Activated CD4-positive, alpha-beta T cell treated with anti-CD3 and anti-CD28 coated beads for 36 hours (primary cell): ENCODE measurements at places on chromosomes 7 and 10.

DNA sequence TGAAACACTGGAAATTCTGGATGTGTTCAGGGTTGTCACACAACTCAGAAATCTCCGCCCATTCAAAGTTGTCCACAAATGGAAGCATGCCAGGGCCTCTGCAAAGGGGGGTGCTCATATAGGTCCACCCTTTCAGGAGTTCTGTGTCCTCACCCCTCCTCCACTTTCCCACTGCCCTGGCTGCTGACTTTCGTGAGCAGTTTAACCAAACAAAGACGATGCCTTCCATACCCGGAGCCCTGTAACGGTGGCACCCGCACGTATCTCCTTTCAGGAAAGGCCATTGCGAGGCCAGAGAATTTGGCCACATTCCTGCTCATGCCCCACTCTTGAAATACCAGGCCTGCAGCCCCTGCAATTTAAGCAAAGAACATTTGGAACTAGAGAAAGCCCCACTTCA is 1.4 kb downstream of the CPXM2 start:
- DNase-seq = no peak

DNA sequence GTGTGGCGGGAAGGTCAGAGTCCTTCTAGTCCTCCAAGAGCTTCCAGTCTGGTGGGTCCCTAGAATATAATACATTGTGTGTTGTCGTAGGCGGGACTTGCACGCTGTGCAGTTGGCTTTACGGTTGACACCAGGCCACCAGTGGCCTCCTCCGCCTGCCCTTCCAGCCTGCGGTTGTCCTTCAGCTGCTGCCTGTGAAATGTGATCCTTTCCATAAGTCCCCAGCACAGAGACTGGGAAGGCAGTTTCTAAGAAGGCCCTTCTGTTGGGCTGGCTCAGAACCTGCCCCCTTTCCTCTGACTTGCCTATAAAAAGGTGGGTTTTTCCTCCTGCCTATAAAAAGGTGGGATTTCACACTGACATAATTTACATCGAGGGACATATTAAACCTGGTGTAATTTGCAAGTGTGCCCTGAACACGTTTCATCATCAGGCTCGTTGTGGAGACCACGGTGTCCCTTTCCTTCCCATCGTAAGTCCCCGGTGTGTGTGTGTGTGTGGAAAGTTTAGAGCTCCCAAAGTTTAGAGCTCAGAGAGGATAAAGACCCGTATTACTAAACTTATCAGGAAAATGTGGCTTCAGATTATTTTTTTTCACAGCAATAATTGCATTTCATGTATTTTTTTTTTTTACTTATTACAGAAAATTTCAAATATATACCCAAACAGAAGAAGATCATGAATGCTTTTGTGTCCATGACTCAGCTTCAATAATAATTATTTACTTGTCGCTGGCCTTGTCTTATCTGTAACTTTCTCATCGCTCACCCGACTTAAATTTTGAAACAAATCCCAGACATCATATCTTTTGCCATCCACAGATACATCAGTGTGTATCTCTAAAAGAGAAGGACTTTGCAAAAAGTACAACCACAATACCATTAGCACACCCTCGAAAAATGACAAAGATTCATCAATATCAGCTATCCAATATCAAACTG is 45.1 kb downstream of the CUX1 start:
- DNase-seq = no peak

- no peak for DNase-seq
Observed at GRCh38 chr10:100383251-100383650, 36.2 kb downstream of the SCD start.

GRCh38 chr10:91103384-91104192 is 116.9 kb upstream of the PCGF5 start:
- DNase-seq = no peak

DNA sequence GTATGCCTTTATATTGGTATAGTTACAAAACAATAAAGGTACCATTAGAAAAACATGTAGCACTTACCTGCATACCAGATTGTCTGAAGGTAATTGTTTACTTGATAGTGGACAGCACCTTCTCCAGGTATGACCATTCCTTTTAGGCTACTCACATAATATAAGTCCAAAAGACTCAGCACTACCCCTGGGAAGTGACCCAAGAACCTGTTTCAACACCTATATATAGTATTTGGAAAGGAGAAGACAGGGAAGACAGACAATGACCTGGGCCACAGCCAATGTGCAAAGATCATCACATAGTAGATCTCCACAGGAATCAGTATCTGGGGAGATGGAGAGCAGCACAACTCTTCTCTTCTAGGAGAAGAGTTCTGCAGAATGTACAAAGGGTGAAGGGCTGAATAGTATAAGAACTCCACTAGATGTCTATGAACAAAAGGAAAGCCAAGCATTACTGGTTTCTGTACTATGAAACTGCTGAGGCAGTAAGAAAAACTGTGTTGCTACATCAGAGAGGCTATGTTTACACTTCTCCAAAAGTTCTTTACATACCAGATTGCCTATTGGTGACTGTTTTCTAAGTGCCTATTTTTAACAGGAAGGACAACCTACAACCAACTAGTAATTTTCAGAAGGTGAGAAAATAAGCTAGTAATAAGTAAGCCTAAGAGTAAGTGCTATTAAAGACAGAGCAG is 159.2 kb downstream of the BTAF1 start:
- DNase-seq = no peak

DNA sequence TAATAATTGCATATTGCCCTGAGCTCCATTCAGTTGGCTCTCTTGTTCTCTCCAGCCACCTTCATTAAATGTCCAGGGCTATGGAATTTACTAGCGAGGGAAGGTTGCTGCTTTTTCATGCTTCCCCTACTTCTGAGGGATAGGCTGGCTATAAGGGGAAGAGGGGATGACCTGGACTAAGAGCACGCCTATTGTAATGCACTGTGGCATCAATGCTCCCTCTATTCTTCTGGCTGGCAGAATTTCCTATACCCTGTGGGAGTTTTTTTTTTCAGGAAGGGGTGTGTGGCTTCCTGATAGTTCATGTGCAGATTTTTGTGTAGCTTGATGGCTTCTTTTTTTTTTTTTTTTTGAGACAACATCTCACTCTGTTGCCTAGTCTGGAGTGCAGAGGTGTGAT is 155.8 kb downstream of the SND1 start:
- DNase-seq = no peak

DNA sequence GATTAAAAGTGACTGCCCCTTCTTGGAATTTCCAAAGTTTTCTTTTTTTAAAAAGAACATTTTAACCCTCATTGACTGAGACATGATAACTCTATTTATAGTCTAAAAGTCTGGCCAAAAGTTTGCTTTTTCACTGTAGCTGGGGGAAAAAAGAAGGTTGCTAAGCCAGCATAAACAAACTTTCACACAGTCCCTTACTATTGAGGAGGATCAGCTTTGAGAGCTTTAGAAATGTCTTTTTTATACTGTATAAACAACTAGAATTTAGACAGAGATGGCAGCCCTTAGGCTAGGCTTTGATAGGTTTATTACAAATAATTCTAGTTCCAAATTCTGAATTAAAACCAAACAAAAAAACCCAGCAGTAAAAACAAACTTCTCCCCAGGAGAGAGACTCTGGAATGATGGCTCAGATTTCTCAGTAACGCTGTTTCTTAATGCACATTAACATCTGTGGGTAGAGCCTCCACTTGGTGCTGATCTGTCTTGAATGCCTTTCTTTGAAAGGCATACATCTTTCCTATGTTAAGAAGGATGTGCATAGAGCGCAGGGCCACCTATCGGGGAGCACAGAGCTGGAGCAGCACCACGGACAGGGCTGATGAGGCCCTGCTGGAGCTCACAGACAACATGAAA is 100.9 kb upstream of the PDLIM1 start:
- peak; percentile 29 for DNase-seq

GRCh38 chr10:35735412-35735811 is 93.3 kb upstream of the FZD8 start:
- DNase-seq = no peak
